Right renal pelvis (tissue), 4 donors: ENCODE measurements at places on chromosomes 5 and 9.

DNA sequence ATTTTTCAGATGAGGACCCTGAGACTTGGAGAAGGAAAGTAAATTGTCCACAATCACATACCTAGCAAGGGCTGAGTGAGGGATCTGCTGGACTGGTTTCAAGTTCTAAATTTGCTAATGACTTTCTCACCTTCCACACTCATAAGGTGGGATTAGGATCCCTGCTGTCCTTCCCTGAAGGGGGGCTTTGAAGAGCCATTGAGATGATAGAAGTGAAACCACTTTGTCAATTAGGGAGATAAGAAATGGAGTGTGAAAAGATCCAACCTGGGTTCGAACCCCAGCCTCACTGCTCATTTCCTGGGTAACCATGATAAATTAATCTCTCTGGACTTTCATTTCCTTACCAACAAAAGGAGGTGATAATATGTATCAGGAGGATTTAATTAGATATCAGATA lies 32.7 kb upstream of the FOXE1 start:
- DNase-seq, result no peak

DNA sequence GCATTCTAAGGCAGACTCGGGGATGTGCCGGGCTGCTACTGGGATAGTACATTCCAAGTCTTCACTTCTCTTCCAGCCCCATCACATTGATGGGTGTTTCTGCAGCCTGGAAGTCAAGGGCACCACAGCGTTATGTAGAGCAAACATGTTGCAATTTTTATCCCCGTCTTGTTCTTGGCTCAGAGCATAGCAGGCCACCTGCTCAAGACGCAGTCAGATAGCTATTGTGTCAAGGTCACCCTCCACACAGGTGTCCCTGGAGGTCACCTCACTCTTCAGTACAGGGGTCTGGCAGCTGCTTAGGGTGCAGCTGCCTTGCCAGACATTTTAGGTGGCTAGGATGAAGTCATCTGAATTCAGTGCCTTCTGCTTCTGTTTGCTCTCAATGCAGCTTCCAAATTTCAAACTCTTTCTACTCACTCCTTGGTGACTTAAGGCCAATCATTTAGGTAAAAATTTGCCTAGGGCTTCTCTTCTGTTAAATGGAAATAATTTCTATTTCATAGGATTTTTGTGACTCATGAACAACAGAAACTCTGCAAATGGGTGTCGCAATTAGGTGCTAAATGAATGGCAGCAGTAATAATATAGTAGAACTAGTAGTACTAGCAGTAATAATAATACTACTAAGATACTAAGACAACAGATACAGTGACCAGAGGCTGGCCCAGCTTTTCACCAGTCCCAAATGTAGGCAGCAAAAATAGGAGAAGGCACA lies 24.3 kb downstream of the KCNV2 start:
- DNase-seq, result no peak

DNA sequence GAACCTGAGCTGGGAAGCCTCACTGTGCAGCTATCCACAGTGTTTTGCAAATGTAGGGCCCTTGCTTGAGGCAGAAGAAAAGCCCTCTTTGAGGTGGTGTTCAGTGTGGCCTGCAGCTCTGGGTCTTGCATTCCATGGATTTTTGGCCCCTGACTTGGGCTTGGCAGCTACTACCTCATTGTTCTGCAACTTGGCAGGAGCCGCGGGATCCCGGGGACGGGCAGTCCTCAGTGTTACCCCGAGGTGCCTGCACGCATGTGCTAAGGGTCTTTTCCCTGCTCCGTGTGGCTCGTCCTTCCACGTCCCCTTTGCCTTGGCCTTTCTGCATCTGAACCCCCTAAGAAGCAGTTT lies 39.8 kb downstream of the NEK6 start:
- DNase-seq, result no peak

- DNase-seq, result no peak
Observed at GRCh38 chr9:79765466-79765865, 193.7 kb downstream of the TLE4 start.

DNA sequence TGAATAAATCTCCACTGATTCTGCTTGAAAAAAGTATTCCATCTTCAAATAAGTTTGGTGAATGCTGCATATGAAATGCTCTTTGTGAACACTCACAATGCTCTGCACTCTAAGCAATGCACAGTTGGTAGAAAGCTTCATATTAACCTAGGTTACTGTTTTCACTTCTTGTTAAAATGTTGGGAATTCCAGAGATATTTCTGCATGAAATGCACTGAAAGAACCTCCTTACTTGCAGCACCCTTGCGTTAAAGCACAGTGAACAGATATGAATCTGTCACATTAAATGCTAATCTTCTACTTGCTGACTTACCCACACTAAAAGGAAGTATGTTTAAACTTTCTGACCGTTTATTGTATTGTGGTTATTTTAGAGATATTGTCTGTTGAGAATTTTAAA lies 584.1 kb upstream of the NUDT12 start:
- DNase-seq, result no peak

- DNase-seq, result no peak
Observed at GRCh38 chr9:110126499-110126941, 81.4 kb downstream of the C9orf152 start.

GRCh38 chr5:128528637-128529255 lies 9.3 kb downstream of the FBN2 start:
- DNase-seq, result no peak

DNA sequence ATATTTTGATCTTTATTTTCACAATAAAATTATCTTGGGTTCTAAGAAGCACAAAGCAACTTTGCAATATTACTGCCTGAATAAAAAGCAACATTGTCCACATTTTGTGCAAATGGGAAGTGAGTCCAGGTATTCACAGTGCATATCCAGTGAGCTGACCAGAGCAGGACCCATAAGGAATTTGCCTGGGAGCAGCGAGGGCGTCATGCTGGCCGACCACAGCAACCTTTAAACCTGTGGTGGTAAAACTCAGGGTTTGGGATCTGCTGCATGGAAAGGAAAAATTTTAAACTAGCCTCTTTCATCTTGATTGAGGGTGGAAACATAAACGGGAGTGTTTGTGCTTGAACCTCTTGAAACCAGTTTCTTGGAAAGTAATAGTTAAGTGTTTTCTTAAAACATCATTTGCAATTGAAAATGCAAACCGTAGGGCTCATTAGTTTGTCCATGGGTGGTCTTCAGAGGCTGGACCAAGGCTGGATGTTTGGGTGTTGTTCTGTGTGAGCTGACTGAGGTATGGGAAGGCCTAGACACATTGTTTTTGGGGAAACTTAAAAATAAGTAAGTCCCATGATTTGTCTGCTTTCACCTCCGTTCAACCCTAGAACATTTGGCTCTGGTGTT lies 85.0 kb upstream of the ANKH start:
- DNase-seq, result no peak

GRCh38 chr5:1471240-1471853 lies 26.1 kb upstream of the SLC6A3 start:
- no peak for DNase-seq

- DNase-seq, result no peak
Observed at GRCh38 chr5:42487821-42488220, 64.6 kb downstream of the GHR start.

- no peak for DNase-seq
Observed at GRCh38 chr5:41356786-41357185, 143.5 kb upstream of the C6 start.

DNA sequence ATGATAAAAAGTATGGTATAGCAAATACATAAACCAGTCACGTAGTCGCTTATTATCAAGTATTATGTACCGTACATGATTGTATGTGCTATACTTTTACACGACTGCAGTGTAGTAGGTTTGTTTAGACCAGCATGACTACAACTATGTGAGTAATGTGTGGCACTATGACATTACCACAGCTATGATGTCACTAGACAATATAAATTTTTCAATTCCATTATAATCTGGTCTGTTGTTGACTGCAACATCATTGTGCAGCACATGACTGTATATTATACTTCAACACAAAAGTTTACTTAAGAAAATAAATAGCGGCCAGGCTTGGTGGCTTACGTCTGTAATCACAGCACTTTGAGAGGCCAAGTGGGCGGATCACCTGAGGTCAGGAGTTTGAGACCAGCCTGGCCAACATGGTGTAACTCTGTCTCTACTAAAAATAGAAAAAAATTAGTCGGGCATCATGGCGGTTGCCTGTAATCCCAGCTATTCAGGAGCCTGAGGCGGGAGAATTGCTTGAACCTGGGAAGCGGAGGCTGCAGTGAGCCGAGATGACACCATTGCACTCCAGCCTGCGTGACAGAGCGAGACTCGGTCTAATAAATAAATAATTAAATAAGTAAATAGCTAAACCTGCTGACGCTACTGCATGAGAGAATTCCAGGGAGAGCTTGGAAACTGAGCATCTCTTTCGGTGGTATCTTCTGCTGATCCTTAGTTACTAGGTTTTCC lies 24.6 kb upstream of the JADE2 start:
- no peak for DNase-seq

DNA sequence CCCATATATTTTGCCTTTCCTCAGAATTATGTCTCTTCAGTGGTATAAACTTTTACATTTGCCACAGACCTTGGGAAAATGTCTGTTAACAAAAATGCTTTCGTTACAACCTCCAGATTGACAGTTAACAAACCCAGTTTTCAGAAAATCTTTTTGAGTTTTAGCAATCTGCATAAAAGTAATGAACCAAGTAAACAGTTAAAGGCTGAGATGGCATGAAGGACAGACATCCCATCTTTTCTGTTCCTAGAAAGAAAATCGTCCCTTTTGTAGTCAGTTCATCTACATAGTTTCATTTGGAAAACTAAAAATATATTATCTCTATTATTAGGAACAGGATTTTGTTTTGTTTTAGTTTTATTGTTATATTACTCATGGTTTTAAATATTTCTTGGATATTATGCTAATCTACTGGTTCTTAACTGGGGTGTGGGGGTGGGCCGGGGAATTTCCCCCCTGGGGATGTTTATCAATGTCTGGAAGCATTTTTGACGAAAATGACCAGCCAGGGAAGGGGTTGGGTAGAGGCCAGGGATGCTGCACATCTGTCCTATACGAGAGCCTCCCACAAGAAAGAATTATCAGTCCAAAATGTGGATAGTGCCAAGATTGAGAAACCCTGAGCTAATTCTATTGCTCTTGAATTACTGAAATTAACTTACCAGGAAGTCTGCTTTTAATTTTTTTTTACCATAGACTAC lies 11.9 kb downstream of the FYB1 start:
- no peak for DNase-seq

DNA sequence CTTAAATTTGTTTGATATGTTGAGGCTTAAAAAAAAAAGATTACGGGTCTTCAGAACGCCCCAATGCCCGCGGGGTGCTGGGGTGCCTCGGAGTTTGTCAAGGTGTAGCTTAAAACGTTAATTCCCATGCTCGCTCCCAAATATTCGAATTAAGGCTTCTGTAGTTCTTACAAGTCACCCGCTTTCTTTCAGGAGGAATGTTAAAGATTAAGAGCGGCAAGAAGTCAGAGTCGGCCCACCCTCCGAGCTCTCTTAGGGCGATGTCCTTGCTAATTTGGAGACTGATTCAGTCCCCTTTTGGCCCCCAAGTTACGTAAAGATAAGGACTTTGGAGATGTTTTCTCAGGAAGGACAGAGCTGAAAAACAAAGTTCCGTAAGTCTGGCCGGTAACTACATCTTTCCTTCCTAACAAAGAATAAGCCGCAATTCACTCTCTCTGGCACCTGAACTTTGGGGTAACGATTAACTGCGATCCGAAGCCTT lies 746 bp upstream of the NPM1 start:
- peak; percentile 26 for DNase-seq

- no peak for DNase-seq
Observed at GRCh38 chr9:134671341-134672113, 29.9 kb downstream of the COL5A1 start.

GRCh38 chr9:130681769-130682420 lies 11.7 kb upstream of the EXOSC2 start:
- no peak for DNase-seq

GRCh38 chr9:112125951-112126388 lies 49.1 kb downstream of the SUSD1 start:
- peak; percentile 28 for DNase-seq

- DNase-seq, result no peak
Observed at GRCh38 chr9:114366334-114367128, 21.3 kb downstream of the AKNA start.

DNA sequence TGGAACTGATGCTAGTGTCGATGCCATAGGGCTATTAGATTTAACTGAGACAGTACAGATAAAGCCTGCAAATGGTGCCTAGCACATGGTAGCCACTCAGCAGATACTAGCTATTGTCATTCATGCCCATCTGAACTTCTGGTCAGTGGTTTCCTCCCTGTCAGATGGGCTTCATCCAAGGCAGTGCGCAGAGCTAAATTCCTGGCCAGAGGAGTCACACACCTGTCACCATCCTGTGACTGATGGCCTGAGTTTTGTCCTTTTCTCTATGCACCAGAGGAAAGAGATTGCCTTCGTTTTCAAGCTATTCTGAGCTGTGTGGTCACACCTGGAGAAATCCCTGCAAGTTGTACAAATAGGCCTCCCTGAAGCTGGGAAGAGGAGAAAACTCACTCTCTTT lies 34.7 kb downstream of the MSX2 start:
- no peak for DNase-seq

DNA sequence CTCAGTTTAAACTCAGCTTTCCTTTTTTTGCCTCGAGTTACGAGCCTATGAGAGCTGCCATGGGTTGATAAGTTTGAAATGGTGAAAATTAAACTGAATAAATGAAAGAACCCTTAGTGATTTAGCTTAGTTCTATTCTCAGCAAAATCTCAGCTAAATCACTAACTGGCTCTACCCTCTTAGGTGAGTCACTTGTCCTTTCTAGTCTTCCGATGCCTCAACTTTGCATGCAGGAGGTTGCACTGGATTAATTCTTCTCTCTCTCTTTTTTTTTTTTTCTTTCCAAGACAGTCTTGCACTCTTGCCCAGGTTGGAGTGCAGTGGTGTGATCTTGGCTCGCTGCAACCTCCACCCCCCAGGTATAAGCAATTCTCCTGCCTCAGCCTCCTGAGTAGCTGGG lies 83.9 kb downstream of the PAPPA start:
- DNase-seq, result no peak

- DNase-seq, result no peak
Observed at GRCh38 chr5:98911280-98912040, 17.3 kb downstream of the CHD1 start.

DNA sequence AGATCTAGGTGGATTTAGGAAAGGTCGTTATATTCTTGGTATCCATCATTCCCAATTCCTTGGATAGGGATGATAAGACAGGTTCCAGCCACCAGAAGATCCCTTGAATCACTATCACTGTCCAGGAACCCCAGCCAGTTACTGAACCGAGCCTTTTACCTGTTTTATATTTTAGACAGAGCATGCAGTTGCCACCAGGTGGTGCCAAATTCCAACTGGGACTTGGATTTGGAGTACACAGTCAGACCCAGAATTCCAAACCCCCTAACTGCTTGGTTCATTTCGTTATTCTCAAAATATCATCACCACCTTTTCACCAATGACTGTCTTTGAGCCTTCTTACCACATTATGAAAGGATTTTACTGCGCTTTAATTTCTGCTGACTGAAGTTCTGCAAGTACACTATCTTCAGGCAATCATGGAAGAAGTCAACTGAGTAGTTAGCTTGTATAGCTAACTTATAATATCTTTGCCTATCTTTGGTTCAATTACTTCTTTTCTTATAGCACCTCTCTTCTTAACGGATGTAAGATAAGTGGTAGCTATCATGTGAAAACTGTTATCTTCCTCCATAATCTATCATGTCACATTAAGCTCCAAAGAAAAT lies 191.8 kb downstream of the PRR16 start:
- DNase-seq, result peak; percentile 5
